ENCODE measurements at places on chromosomes 16 and 17. TPM values are rescaled to one million over a fixed set of nuclear protein-coding genes. Genes with fewer than 3 reads are reported as not detected.

The MIEF2 gene
- total RNA-seq: 21.8 TPM

The TPSG1 gene
- not detected for total RNA-seq

The DUSP14 gene
- total RNA-seq: 35.7 TPM

The TMEM88 gene
- 132 TPM for total RNA-seq

The PRAC2 gene
- total RNA-seq: not detected

The HSDL1 gene
- total RNA-seq: 16.0 TPM

The ZNF469 gene
- total RNA-seq: 0.82 TPM

The GRAP gene
- 63.0 TPM for total RNA-seq

The TAOK2 gene
- total RNA-seq: 119 TPM

The GPR179 gene
- total RNA-seq: not detected

The ALG1 gene
- total RNA-seq: 28.7 TPM

The ARHGDIG gene
- 0.13 TPM for total RNA-seq

The PRRT2 gene
- 0.25 TPM for total RNA-seq

The KRTAP2-1 gene
- total RNA-seq: not detected

The MYH13 gene
- not detected for total RNA-seq

The IRX5 gene
- total RNA-seq: 0.16 TPM

The PRDM7 gene
- total RNA-seq: not detected

The CCDC154 gene
- total RNA-seq: 0.25 TPM

The ZPBP2 gene
- total RNA-seq: not detected

The ZG16B gene
- 0.65 TPM for total RNA-seq

The CES1 gene
- total RNA-seq: 0.16 TPM

The CNGB1 gene
- not detected for total RNA-seq

Data from bladder microvascular endothelial cell (primary cell).